Activated naive CD4-positive, alpha-beta T cell treated with anti-CD3 and anti-CD28 coated beads for 36 hours (primary cell): ENCODE measurements at places on chromosomes 2 and 18. TPM values are rescaled to one million over a fixed set of nuclear protein-coding genes. Genes with fewer than 3 reads are reported as not detected.

ANKRD30BL gene
- not detected for total RNA-seq

MOCOS gene
- total RNA-seq: not detected

CDH19 gene
- total RNA-seq: not detected

ZNF397 gene
- total RNA-seq: 22.6 TPM
